ENCODE measurements at places on chromosomes 6 and 20.

- DNase-seq: no peak
Observed at GRCh38 chr6:115000736-115001135, 657.9 kb upstream of the HS3ST5 start.

DNA sequence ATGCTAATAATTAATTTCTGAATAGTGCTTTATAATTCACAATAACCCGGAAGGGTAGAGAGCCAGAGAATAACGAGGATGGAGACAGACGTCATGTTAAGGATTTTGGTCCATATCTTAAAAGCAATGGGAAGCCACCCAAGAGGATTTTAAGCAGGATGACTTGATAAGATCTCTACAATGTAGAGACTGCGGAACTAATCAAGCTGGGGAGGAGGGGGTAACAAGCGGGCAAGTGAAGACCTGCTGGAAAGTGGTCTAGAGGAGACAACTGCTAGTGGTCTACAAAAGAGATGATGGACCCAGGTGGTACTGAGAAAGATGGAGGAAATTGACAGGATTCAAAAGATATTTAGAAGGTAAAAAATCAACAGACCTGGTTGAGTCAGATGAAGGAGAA, 7.2 kb downstream of the ZBTB2 start:
- no peak for DNase-seq

- no peak for DNase-seq
Observed at GRCh38 chr6:88008831-88009231, 38.8 kb upstream of the SPACA1 start.

DNA sequence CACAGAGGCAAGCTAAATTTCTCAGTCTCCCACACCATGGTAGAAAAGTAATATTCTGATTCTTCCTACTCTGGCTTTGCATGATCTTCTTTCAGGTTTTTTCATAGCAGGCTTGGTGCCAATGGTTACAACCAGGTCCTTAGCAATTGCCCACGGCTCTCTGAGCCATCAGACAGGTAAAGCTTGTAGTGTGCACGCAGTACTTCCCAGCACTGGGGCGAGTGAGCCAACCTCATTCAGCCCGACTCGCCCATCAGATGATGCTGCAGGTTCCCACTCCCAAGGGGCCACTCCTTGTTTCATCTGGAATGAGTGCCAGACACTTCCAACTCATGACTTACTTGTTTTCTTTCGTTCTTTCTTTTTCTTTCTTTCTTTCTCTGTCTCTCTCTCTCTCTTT, 78.3 kb downstream of the PERP start:
- no peak for DNase-seq

DNA sequence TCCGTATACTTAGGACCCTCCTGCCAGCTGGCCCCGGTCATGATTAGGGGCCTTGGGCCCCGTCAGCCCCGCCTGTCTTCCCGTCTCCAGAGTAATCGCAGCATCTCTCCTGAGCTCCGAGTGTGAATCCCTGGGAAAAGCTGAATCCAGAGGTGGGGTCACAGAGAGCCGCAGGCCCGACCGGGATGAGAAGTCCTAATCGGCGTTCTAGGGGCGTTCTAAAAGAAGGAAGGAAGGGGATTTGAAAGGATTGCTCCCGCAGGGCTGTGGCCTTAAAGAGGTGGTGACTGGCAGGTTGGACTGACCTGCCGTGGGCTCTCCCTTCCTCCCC, 371 bp downstream of the HMGN4 start:
- DNase-seq: no peak

GRCh38 chr6:111872401-111873177, 663 bp downstream of the FYN start:
- DNase-seq: peak; percentile 73

DNA sequence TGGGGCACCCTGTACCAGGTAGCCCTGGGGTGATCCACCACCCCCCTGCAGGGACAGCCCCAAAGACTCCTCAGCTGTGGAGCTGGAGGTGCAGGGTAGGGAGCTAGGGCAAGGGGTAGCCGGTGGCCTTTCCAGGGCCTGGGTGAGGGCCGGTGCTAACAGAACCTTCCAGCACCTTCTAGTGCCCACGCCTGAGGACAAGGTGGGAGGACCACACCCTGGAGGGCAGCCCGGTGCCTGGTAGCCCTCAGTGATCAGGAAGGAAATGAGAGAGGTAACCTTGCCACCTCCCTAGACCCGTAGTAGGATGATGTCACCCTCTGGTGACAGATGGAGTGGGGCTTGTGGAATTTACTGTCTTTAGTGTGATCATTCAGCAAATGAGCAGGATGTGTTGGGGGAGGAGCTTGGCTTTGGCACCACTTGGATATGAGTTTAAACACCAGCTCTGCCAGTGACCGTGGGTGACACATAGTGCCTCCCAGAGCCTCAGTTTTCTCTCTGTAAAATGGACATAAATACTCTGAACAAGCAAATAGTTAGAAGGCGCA, 187.7 kb downstream of the NFATC2 start:
- DNase-seq: no peak

DNA sequence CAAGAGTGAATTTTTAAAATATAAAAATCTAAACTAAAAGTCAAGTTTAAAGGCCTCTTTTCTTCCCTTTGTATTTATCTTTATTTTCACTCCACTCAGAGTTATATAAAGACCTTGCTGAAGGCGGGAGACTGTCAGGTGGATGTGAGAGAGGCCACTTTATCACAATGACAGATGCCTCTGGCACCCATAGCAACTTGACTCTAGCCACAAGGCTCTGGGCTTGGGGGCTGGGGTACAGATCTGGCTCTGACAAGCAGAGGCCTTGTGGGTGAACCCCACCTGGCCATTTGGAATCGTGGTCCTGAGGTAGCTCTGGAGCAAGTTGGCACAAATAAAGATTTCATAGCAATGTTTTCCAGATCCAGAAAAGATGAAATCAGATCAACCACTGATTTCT, 417.2 kb downstream of the RFPL4B start:
- DNase-seq: no peak

GRCh38 chr6:122347280-122347679, 52.2 kb upstream of the HSF2 start:
- DNase-seq: no peak

DNA sequence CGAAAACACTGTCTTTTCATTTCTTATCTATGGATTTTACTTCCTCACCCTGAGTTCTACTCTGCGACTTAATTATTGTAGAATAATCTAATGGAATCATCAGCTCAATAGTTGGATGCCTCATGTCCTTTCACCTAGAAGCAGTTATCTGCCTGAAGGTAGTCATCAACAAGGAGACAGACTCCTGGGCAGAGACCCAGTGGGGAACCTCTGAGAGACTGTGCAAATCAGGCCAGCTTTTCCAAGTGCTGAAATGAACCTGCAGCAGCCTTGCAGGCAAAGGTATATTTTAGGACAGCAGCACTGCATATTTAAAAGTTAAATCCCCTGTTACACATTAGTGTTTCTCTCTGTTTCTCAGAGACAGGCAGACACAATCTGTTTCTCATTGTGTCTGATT, 99.7 kb upstream of the STMND1 start:
- no peak for DNase-seq

DNA sequence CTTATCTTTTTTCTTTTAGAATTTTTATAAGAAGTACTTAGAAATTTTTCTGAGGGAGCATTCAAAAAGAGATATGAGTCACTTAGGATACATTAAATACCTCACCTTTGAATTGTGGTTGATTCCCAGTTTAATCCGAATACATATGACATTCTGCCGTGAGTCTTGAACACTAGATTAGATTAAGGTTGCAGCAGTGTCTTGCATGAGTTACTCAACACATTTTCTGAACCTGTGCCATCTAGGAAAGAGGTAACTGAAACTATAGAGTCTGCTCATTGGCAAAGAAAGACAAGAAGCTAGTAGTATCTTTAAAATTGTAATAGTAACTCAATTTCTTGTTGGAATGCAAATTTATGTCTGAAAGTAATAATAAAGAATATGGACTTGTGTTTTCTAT, 14.9 kb downstream of the PEX3 start:
- no peak for DNase-seq

GRCh38 chr6:138795809-138796603, at the start of gene ECT2L:
Gene ECT2L, plus strand, starts transcription at chr6:138796087. Its CDS starts 17,188 bp downstream, at chr6:138813275.
- DNase-seq: no peak

DNA sequence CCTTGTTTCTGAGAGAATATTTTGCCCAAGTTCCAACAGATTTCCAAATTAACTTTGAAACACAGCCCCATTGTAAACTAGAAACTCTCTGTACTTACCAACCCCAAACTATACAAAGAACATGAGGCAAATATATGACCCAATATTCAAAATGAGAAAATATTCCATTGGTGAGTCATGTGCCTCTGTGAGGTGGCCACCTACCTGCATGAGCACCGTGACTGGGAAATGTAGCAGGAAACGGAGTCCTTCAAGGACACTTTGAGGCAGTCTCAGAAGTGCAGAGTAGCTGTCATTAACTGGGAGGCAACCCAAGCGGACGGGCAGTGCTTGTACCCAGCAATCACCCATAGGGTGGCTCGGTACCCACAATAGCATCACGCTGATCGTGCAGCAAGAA, 335.5 kb upstream of the NOX3 start:
- no peak for DNase-seq

DNA sequence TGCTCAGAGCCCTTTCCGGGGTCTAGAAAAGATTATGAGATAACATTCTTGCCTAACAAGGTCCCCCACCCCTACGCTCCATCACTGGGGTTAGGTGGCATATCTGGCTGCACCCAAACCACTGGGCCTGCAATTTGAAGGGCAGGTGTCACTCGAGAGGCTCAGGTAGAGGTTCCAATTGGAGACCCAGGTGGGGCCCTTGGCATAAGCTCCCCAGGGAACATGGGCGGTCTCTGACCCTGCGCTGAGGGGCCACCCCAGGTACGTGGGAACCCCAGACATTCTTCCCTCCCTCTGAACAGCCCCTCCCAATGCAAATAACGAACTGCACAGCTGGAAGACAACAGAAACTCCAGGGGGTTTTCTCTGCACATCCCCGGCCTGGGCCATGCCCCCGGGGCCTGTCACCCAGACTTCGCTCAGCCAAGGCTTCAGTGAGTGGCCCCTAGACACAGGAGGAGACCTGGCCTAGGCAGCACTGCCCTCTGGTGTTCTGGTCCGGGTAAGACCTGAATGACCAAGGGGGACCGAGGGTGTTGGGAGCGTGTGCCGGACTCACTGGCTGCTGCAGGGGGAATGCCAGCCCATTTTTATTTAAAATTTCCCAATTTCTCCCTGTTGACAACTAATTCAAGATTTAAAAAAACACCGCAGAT, 47.5 kb downstream of the DSTN start:
- DNase-seq: peak; percentile 68

- DNase-seq: no peak
Observed at GRCh38 chr6:56579155-56579851, 63.4 kb downstream of the DST start.

- DNase-seq: peak; percentile 32
Observed at GRCh38 chr6:154732538-154733182, 556 bp upstream of the SCAF8 start.

GRCh38 chr6:139355172-139355571, 19.3 kb downstream of the CITED2 start:
- no peak for DNase-seq

DNA sequence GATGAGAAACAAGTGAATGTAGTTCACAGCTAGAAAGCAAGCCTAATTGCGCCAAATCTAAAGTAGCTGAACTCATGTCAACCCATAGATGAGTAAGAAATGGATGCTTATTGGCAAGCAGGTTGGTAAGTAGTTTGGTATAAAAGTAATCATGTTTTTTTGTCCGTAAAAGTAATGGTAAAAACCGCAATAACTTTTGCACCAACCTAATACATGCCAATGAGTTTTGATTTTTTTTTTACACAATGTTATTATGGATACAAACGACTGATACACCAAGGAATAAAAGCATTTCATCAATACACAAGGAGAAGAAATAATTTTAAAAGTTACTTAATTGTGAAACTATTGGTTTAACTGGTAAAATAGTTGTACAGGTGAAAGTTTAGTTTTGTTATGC, 977.5 kb downstream of the EYS start:
- DNase-seq: no peak

DNA sequence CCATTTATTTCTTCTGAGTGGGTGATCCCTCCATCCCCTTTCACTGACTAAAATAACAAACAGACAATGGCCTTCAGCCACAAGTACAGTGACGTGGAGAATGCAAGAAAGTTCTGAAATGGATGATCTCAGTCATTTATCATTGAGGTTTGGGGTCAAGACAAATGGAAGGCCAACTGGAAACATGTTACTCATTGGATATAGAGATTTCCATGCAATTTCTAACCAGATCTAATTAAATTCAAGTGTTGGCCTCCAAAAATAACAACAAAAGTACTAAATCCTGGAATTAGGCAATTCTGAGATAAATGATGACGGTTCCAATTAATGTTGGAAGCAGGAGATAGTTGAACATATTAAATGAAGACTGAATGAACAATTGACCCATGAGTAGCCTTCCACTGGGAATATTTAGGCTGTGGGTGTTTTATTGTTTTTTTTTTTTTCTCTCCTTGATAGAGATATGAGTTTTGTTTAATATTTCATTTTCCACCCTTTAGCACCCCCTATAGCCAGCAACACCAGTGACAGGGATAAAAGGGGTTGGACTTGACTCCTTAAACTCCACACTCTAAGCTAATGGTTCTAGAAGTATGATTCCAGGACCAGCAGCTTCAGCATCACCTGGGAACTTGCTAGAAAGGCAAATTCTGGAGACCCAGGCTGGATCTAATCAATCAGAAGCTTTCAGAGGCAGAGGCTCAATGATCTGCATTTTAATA, 112.8 kb downstream of the BCAS1 start:
- DNase-seq: no peak

GRCh38 chr6:72925136-72925535, 300.2 kb downstream of the KHDC1L start:
- DNase-seq: no peak

- DNase-seq: no peak
Observed at GRCh38 chr20:39356908-39357307, 394.8 kb downstream of the DHX35 start.

DNA sequence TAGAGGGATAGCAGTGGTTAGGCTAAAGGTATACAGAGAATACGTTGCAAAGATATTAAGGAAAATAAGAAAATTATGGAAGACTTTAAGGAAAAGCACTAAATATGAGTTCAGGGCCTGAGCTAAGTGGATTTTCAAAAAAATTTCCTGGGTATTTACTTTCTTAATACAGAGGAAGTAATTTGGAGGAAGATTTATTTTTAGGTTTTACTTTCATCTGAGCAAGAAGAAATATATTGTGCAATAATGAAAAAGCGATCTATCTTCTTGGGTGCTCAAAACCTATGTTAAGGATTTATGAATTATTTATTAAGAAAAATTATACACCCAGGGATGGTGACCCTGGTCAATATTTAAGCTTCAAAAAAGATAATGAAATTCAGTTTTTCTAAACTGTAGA, 224.7 kb downstream of the PLCB1 start:
- DNase-seq: no peak

- no peak for DNase-seq
Observed at GRCh38 chr20:5171064-5171789, 44.4 kb downstream of the CDS2 start.

DNA sequence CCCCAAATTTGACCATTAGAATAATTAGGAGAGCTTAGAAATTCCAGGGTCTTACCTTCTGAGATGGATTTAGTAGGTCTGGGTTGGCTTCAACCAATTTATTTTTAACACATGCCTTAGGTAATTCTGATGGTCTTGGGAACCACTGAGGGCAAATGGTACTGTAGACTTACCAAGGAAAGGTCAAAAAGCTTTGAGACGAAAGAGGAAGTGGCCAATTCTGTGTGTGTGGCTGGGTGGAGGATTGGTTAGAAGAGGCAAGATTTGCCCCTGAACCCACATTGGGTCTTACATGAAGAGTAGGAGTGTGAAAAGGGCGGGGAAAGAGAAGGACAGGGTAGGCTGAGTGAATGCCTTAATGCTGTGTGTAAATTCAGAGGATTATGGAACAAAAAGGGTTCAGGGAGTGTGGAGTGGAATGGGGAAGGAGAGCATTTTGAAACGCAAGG, 2.7 kb downstream of the ITCH start:
- DNase-seq: no peak

- no peak for DNase-seq
Observed at GRCh38 chr20:24960861-24961260, 11.8 kb downstream of the CST7 start.

Data from HEK293T (cell line).